ENCODE measurements at places on chromosomes 5 and 9.

- no peak for DNase-seq
Measured at GRCh38 chr5:90557391-90557790, 1.2 kb upstream of the ADGRV1 start.

- no peak for DNase-seq
Measured at GRCh38 chr5:76337953-76338451, 65.1 kb upstream of the IQGAP2 start.

GRCh38 chr5:136038635-136039034, 9.8 kb downstream of the TGFBI start:
- no peak for DNase-seq

- no peak for DNase-seq
Measured at GRCh38 chr9:130806327-130806716, 28.7 kb upstream of the ABL1 start.

DNA sequence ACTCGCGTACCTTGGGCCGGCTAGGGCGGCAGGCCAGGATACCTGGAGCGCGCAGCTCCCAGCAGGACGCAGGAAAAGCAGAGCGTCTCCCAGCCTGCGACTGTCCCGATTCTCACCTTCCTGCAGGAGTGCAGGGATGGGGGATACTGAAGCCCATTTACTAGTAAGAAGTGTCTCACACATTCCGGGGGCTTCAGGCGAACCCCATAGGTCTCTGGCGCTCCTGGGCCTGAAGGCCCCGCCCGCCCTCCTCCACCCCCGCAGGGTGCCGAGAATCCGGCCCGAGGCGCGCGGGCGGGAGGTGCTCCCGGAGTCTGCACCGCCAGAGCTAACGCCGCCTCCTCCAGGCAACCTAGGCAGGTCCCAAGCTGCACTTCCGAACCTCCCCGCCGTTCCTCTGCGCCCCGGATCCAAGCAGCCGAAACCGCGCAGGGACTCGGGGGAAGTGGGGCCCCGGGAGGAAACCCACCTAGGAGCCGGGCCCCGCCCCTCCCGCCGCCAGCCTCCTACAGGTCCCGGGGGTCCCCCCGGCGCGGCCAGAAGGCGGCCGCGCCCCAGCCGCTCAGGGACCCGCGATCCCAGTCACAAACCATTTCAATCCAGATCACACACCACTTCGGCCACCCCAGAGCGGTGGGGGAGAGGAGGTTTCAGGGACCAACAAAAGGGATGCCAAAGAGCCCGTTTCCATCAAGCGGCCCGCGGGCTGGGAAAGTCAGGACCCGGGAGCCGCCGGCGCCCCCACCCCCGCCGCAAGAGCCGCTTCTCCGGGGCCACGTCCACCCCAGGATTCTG, 1.2 kb downstream of the ROR2 start:
- no peak for DNase-seq

- DNase-seq, result no peak
Measured at GRCh38 chr9:116102596-116102995, 51.0 kb upstream of the PAPPA start.

DNA sequence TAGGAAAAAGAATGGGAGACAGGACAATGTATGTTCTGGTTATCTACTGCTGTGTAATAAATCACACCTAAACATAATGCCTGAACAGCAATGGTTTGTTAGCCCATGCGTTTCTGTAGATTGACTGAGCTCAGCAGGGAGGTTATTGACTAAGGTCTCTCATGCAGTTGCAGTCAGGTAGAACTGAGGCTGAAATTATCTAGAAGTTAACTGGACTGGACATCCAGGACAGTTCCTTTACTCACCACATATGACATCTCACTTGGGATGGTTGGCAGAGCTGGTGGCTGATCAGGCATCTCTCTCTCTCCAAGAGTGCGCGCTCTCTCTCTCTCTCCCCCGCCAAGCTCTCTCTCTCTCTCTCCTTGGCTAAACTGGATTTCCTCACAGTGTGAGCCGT, 8.9 kb upstream of the FOXB2 start:
- DNase-seq, result no peak
